ENCODE measurements at places on chromosomes 1 and 21. TPM values are rescaled to one million over a fixed set of nuclear protein-coding genes. Genes with fewer than 3 reads are reported as not detected.
A peak's percentile ranks its signal among the peaks of the same experiment; 100 is the strongest.

DNA sequence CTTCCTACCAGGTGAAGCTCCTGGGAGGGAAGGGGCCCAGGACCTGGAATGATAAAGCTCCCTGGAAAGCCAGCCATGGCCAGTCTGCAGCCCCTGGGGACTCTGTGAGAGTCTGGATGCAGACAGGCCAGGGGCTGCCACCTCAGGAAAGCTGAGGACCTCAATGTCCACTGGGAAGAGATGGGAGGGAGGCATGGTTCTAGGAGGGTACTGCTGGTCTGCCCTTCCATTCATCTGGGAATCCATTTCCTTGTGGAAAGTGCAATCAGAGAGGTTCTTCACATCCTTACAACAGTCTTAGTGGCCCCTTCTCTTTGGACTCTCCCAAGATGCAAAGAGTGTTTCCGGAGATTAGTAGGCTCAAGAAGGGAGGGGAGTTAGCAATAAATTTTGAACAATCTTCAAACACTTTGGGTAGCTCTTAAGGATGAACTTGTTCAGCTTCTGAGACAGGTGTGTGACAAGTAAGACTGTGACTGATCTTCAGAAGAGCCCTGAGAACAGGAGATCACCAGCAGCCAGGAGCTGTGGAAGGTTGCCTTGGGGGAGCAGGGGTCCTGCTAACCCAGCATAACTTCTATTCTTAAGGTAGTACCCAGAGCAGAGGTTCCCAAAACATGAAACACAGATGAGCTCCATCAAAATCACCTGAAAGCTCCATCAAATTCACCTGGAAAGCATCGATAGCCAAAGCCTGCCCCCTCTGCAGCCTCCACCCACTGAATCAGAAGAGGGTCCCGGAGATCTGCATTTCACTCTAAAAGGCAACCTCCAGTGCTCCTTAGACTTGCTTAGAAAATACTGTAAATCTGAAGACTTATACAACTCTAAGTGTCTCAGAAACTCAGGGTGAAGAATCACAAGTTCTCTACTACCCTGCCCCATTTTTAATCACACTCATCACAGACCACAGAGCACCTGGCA lies 616 bp upstream of the LAX1 start:
- no peaks in the 10 kb centered on the region for H3K27me3 ChIP-seq
- no peak for DNase-seq
- H3K4me1 ChIP-seq: peaks cover 4% of the 10 kb centered on the region
- H3K4me3 ChIP-seq: no peak overlapping the region

DNA sequence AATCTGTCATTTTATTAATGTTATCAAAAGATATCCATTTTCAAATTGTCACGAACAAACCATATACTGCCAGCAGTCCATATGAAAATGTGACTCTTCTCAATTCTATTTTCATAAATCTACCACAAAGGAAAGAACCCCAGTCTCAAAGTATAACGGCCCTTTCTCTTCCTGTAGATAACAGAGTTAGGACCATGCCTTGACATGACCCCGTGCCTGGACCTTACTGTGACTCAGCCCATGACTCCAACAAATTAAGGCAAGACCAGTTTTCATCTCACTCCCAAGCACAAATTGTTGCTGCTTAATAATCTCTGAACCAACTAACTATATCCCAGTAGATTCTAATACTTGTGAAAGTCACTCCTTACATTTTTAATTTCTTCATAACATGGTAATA lies 124.4 kb upstream of the NFIA start:
- no peaks in the 10 kb centered on the region for H3K27me3 ChIP-seq
- H3K4me3 ChIP-seq: no peak overlapping the region
- no peak for DNase-seq

DNA sequence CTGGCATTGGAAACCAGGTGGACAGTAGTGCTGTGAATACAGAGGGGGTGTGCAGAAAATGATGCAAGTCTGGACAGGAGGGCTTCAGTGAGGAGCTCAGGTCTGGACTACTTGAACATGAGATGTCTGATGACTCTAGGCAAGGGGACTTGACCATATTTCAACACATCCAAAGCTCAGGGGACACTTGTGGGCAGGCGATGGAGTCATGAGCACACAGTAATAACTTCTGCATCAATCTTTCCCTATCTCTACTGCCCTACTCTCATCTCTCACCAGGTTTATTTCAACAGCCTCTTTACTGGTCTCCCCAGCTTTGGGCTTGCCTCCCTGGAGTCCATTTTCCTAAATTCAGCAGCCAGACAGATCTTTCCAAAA lies 21.9 kb downstream of the FMO2 start:
- no peak for DNase-seq
- peaks cover 4% of the 10 kb centered on the region for H3K4me1 ChIP-seq
- no peak overlapping the region for H3K27ac ChIP-seq
- no peaks in the 10 kb centered on the region for H3K36me3 ChIP-seq
- no peaks in the 10 kb centered on the region for H3K27me3 ChIP-seq

DNA sequence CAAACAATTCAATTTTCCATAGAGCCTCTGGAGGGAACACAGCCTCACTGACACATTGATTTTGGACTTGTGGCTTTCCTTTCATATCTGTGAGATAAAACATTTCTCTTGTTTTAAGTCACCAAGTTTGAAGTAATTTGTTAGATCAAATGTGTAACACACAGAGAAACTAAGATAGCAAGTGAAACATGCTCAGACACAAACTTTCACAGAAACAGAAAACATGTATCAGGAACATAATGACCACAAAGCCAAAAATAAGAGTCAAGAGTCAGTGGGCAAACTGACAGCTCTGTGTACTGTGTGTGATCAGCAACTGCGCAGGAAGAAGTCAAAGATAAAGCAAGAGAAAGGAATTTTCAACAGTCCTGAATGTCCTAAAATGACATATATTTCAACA lies 1237.5 kb downstream of the AMY1C start:
- H3K36me3 ChIP-seq: no peaks in the 10 kb centered on the region
- peaks cover 4% of the 10 kb centered on the region for H3K27me3 ChIP-seq
- no peak overlapping the region for H3K27ac ChIP-seq
- DNase-seq: no peak
- H3K4me1 ChIP-seq: no peaks in the 10 kb centered on the region

- H3K27ac ChIP-seq: no peak overlapping the region
- no peaks in the 10 kb centered on the region for H3K4me1 ChIP-seq
- DNase-seq: no peak
- peaks cover 2% of the 10 kb centered on the region for H3K27me3 ChIP-seq
- no peak overlapping the region for H3K4me3 ChIP-seq
Observed at GRCh38 chr1:53575141-53575954, 116.1 kb downstream of the DMRTB1 start.

- H3K4me1 ChIP-seq: peaks cover 12% of the 10 kb centered on the region
- peaks cover 5% of the 10 kb centered on the region for H3K27me3 ChIP-seq
- peak; percentile 38 for DNase-seq
- no peaks in the 10 kb centered on the region for H3K36me3 ChIP-seq
Observed at GRCh38 chr1:23483321-23484252, at the start of gene ASAP3. ASAP3 (minus strand) TSS chr1:23484179; CDS start chr1:23484133, 46 bp downstream.

GRCh38 chr1:160748878-160749269 lies 9.8 kb downstream of the SLAMF7 start:
- no peak overlapping the region for H3K27ac ChIP-seq
- H3K27me3 ChIP-seq: peaks cover 3% of the 10 kb centered on the region
- no peak for DNase-seq
- no peaks in the 10 kb centered on the region for H3K4me1 ChIP-seq

GRCh38 chr21:33080776-33081175 lies 10.8 kb downstream of the OLIG1 start:
- no peaks in the 10 kb centered on the region for H3K36me3 ChIP-seq
- no peak overlapping the region for H3K4me3 ChIP-seq
- no peaks in the 10 kb centered on the region for H3K4me1 ChIP-seq
- no peak for DNase-seq

DNA sequence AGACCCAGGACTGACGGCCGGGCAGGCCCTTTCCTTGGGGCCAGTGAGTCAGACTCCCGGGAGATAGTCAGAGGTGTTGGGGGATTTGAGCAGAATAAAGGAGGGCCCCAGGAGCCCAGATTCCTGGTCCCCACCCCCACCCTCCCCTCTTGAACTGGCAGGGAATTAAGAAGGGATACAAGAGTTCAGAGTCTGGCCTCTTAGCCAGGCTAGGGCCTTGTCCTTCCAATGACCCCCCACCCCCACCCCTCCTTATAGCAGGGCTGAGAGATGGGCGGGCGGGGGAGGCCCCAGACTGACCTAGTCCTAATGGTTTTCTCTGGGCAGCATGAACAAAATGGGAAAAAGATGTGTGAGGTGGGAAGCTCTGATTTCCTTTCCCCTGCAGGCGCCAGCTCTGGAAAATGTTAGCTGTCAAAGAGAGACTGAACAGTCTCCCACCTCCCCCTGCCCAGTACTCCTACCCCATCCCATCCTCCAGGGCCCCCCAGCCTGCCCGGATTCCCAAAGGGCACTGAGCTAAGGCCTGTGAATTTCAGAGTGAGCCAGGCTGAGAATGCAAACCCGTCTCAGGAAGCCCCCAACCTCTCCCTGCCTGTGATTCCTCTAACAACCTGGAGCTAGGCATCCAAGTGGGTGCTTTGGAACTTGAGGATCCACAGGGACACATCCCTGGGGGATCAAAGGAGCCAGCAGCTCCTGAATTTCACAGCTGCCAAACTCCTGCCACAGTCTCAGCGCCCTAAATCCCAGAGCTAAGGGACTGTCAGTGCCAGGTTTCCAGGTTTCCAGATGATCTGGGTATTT lies 5.8 kb upstream of the CRABP2 start:
- H3K27me3 ChIP-seq: peaks cover 10% of the 10 kb centered on the region
- no peak for DNase-seq
- no peak overlapping the region for H3K27ac ChIP-seq
- peaks cover 19% of the 10 kb centered on the region for H3K36me3 ChIP-seq

DNA sequence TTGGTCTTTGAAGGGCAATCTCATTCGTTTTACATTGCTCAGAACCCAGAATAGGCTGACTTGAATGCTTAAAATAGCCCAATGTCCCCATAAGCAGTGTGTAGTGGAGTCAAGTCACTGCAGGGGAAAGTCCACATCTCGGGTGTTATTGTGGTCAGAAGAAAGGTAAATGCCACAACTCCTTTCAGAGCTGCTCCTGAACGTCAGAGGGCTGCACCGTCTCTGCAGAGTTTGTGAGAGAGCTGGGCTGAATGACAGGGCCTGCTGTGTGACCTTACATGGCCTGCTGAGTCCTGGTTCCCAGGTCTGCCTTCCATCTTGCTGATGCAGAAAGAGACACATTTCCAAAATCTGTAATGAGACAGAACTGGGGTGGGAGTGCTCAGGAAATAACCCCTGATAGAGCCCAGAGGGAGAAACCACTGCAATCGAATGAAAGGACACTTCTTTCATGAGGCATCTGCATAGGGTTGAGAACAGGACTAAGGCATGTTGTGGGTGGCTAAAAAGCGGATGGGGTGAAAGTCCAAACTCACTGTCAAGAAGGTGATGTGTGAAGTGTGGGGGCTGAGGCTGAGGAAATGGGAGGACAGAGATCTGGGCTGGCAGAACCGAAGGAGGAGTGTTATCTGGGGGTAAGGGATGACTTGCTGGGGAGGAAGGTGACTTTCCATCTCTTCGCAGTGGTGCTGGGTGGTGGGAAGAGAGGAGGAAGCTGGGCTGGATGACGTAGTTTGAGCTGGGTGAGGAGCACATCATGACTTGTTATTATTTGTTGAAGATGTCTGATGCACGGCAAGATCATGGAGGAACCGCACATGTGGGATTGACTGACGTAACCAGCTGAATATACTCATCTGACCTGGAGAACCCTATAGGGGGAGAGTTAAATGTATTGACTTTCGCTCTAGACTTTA lies 33.7 kb downstream of the XCL2 start:
- no peaks in the 10 kb centered on the region for H3K4me1 ChIP-seq
- no peaks in the 10 kb centered on the region for H3K36me3 ChIP-seq
- H3K27me3 ChIP-seq: peaks cover 3% of the 10 kb centered on the region
- DNase-seq: no peak
- H3K4me3 ChIP-seq: no peak overlapping the region
- no peak overlapping the region for H3K27ac ChIP-seq

GRCh38 chr21:24259241-24259640 lies 1348.0 kb downstream of the MRPL39 start:
- H3K36me3 ChIP-seq: no peaks in the 10 kb centered on the region
- no peaks in the 10 kb centered on the region for H3K4me1 ChIP-seq
- H3K4me3 ChIP-seq: no peak overlapping the region
- peaks cover 2% of the 10 kb centered on the region for H3K27me3 ChIP-seq
- no peak overlapping the region for H3K27ac ChIP-seq

- H3K27me3 ChIP-seq: no peaks in the 10 kb centered on the region
- H3K27ac ChIP-seq: no peak overlapping the region
- H3K4me1 ChIP-seq: no peaks in the 10 kb centered on the region
- no peaks in the 10 kb centered on the region for H3K36me3 ChIP-seq
Observed at GRCh38 chr1:68433395-68433794, 16.4 kb downstream of the RPE65 start.

DNA sequence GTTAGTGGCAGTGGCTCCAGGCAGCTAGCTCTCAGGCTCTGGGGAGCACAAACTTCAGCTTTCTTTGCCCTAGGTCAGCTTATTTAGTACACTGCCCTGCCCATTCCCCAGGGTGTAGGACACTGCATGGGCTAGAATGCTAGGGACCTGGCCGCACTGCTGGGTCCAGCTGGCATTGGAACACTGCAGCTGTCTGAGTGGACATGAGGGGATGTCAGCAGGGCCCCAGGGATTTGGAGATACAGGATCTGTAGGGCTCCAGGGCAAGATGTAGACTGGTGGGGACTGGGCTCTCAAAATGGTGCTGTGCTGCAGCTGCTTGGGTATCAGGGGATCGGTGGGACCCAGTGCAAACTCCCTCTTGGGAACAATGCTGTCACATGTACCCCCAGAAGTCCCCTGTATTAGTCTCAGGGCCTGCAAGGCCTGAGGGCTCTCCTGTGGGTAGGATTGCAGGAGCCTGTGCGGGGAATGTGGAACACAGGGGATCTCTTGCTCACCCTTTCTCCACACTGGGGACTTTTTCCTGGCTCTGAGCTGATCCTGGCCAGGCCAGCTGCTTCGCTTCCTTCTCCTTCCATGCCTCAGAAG lies 25.2 kb upstream of the TTC22 start:
- no peaks in the 10 kb centered on the region for H3K36me3 ChIP-seq
- H3K27me3 ChIP-seq: peaks cover 2% of the 10 kb centered on the region
- H3K4me1 ChIP-seq: no peaks in the 10 kb centered on the region
- H3K27ac ChIP-seq: no peak overlapping the region
- DNase-seq: no peak
- no peak overlapping the region for H3K4me3 ChIP-seq

GRCh38 chr1:153932156-153933131 lies 9.7 kb upstream of the GATAD2B start:
- DNase-seq: no peak
- peaks cover 32% of the 10 kb centered on the region for H3K36me3 ChIP-seq
- peaks cover 3% of the 10 kb centered on the region for H3K27me3 ChIP-seq
- peaks cover 13% of the 10 kb centered on the region for H3K4me1 ChIP-seq
- H3K4me3 ChIP-seq: no peak overlapping the region

- H3K27ac ChIP-seq: no peak overlapping the region
- H3K4me3 ChIP-seq: no peak overlapping the region
- peaks cover 4% of the 10 kb centered on the region for H3K4me1 ChIP-seq
- H3K27me3 ChIP-seq: peaks cover 8% of the 10 kb centered on the region
Observed at GRCh38 chr1:206112600-206113301, 4.4 kb downstream of the AVPR1B start.

- no peaks in the 10 kb centered on the region for H3K27me3 ChIP-seq
- H3K4me1 ChIP-seq: no peaks in the 10 kb centered on the region
- no peak overlapping the region for H3K4me3 ChIP-seq
- no peaks in the 10 kb centered on the region for H3K36me3 ChIP-seq
Observed at GRCh38 chr1:157523774-157524493, 28.4 kb downstream of the FCRL5 start.

The ARHGAP30 gene
- 0.23 TPM for total RNA-seq

The CACNA1S gene
- 0.08 TPM for total RNA-seq

The TDRD10 gene
- total RNA-seq: 27.8 TPM

The TAF5L gene
- total RNA-seq: 25.3 TPM

The BMP8B gene
- 0.10 TPM for total RNA-seq

Measured in endothelial cell (in vitro differentiated cells).